ENCODE measurements at places on chromosomes 2 and 18.

DNA sequence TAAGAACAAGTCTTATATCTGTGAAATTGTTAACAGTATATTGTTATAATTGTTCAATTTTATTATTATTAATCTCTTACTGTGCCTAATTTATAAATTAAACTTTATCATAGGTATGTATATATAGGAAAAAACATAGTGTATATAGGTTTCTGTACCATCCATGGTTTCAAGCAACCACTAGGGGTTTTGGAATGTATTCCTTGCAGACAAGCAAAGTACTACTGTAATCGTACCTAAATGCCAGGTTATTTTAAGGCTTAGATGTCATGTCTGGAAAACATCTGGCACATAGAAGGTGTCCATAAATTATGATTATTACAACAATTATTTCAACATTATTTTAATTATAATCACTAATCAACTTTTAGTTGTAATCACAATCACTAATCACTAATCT lies 8.4 kb downstream of the ITSN2 start:
- DNase-seq = no peak

- DNase-seq = no peak
These were observed 22.9 kb upstream of the SPP2 start for GRCh38 chr2:234027641-234028040.

DNA sequence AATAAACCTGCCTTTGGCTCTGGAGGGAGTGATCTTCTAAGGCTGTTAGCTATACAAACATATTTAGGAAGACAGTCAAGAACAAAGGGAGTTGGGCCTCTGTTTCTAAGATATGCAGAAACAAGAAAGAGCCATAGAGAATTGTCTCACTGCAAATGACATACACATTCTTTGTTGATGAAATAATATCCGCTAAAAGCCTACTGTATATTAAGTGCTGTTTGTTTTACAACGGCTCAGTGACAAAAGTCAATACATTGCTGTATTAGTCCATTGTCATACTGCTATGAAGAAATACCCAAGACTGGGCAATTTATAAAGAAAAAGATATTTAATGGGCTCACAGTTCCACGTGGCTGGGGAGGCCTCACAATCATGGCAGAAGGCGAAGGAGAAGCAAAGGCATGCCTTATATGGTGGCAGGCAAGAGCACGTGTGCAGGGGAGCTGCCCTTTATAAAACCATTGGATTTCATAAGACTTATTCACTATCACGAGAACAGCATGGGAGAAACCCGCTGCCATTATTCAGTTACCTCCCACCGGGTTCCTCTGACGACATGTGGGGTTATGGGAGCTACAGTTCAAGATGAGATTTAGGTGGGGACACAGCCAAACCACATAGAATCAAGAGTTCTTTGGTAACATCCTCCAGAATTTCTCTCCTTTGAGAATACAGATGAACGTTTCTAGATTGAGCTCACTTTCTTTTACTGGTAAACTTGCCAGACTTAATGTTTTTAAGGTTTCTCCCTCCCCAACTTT lies 157.8 kb downstream of the PIK3C3 start:
- no peak for DNase-seq

- no peak for DNase-seq
These were observed 131.2 kb upstream of the SOX11 start for GRCh38 chr2:5561006-5561405.

- DNase-seq = no peak
These were observed 85.2 kb downstream of the SKA1 start for GRCh38 chr18:50460062-50460461.

- DNase-seq = no peak
These were observed 147.2 kb downstream of the TSN start for GRCh38 chr2:121902616-121903015.

- DNase-seq = no peak
These were observed 253.3 kb upstream of the AGAP1 start for GRCh38 chr2:235240574-235240973.

DNA sequence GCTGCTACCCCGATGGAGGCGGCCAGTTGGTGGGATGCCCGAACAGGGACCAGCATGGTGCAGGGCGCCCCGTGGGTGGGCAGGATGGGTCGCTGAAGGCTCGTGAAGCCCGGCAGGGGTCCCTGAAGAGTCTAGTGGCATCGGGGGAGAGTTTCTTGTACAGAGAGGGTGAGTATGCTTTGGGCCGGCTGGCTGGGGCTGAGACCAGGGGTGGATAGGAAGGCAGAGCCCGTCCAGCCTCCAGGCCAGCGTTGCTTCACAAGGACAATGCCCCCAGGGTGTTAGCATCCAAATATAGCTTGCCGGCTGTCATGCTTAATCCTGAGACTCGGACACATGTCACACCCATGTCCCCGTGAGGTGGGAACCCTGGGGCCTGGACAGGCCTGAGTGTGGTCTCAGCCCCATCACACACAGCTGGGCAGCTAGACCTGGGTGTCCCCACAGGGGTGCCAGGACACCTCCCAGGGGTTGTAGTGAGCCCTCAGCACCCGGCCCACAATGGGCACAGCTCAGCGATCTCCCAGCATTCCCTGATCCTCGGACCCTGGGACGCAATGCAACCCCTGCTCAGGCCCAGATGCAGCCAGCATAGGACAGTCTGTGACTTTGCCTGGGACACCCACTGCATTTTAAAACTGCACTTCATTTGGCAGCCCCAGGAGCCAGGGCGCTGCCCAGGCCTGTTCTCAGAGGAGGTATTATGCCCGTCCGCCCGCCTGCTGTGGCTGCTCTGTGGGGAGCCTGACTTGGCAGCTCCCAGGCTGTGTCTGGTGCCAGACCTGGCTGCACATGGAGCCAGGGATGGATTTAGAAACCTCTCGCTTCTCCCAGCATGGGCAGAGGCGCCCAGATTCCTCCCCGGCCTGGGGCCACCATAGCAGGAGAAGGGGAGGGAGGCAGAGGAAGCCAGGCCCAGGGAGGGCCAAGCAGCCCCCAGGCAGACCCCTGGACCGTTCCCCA lies 36.4 kb downstream of the RAMP1 start:
- peak; percentile 9 for DNase-seq

DNA sequence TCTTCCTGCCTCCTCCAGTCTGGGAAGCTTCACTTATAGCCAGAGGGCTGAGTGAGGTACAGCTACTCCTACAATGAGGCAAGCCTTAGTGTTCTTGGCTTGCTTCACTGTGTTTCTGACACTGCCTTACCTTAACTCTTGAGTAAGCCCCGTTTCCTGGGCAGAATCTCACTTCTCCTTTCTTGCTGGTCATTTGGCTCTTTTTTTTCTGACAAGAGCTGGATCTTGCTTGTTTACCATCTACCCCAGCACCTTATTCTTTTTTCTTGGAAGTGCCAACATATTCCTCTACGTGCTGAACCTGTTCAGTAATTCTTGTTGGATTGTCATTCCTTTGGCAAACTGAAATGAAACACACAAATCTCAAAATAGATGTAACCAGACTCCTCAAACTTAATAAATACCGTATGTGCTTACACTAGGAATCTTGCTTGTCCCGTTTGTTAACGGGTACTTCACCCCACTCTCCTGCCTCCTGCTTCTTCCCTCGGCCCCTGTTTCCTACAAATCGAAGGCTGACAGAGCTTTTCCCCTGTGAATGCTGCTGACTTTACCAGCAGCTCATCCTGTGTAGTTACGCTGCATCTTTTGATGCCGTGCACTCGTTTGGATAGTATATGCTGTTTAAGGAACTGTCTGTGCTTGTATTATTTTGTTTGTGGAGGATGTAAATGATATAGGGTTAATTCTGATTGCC lies 132.2 kb downstream of the FMNL2 start:
- no peak for DNase-seq

- DNase-seq = no peak
These were observed 41.6 kb upstream of the TFCP2L1 start for GRCh38 chr2:121326628-121327027.

DNA sequence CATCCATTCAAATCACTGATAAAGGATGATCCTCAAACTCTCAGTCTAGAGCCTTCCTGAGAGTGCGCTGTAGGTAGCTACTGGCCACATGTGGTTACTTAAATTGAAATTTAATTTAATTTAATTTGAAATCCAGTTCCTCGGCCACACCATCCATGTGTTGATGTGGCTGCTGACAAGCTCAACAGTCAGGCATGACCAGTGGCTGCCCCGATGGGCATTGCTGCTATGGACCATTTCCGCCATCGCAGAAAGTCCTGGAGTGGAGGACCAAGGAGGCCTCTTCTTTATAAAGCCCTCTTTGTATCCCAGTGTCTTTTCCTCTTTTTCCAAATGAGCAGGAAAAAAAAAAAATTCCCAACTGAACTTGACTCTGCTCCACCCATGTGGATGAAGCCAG lies 100.6 kb downstream of the HDAC4 start:
- DNase-seq = no peak

DNA sequence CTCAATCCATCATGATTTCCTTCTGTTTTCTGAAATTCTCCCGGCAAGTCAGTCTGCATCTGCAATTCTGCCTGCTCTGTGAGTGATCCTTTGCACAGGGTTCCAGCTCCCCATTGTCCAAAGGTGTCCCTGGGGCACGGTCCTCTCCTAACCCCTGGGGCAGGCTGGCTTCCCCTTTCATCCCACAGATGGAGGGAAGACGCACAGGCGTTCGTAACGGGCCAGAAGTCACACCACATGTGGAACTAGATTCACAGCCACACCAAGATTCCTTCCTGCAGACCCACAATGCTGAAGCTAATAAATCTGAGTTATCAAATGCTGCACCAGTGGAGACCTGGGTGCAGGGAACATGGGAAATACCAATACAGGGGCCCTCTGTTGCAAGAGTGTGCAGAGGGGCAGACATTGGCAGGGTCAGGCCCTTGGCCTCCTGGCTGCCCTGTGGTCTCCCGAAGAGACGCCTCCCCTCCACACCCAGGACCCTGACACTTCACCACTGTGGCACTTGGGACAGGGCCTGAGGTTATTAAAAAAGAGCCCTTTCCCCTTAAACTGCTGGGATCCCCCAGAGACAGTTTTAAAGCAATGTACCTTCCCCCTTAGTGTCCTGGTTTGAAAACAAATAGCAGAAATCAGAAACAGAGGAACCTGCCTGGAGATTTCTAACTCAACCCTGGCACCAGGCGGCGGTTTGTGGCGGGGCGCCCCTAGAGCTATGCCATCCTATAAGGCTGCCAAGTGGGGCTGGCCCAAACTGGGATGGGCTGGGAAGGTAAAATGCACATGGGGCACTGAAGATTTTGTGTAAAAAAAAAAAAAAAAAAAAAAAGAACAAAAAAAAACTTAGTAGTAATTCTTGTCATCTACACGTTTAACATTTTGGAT lies 15.4 kb downstream of the ZNF516 start:
- no peak for DNase-seq

DNA sequence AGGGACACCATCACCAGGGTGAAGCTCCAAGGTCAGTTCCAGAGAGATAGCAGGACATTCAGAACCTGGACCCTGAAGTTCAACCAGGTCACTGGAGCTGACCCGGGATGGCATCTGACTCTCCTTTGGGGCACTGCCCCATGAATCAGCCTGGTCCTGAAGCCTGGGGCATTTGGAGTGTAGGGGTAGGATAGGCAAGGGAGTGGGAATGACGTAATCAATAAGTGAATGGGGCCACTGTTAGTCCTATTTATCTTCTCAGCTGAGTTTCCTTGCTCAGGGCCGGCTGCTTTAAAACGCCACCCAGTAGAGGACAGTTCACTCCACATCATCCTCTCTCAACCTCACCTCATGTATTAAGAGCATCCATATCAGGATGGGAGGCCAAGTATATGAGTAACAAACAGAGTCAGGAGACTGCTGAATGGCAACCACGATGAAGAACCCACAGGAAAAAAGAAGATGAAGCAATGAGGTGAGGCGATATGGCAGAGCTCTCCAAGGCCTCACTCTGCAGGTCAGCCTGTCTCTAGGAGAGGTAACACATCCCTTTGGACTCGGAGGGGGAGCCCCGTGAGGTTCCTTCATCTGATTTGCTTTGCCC lies 1.8 kb upstream of the RFX8 start:
- no peak for DNase-seq

DNA sequence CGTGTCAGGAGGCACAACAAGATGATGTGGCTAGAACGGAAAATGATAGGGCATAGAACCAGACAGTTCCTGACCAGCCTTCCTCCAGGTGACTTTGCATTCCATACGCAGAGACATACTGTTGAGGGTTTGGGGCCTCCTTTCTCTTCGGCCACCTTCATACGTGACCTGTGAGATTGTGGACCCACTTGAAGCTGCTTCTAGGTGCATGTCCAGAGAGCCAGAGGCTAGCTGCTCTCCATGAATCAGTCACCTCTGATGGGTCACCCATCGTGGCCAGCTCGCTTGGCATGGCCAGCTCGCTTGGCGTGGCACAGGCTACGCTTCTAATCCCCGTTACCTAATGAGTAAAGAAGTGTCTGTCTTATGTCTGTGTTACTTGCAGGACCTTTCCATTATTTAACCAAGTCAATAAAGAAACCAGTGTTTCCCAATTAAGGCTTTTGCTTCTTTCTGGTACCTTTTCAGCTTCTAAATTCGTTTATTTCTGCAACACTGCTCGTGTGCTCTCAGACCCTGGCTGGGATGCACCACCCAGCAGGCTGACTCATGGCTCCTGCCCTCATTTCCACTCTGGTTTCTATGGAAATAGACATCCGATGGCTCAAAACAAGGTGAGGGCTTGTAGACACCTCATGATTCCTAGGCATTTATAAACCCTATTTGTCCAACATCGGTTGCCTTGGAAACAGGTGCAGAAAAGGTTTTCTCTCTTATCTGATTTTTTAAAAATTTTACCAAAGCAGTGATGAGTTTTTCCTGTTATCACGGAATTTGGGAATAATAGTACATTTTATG lies 86.7 kb upstream of the B3GNT7 start:
- no peak for DNase-seq

GRCh38 chr2:189424961-189425360 lies 16.3 kb upstream of the WDR75 start:
- DNase-seq = no peak
